ENCODE measurements at places on chromosomes 2 and 18. TPM values are rescaled to one million over a fixed set of nuclear protein-coding genes. Genes with fewer than 3 reads are reported as not detected.

The CCDC148 gene
- total RNA-seq, result 0.14 TPM

The STPG4 gene
- not detected for total RNA-seq

The SP140L gene
- total RNA-seq, result 59.9 TPM

The PHOSPHO2 gene
- 3.4 TPM for total RNA-seq

The SERPINB12 gene
- total RNA-seq, result not detected

The SERPINB4 gene
- total RNA-seq, result not detected

The TXNDC2 gene
- total RNA-seq, result not detected

The SERPINB10 gene
- 1.5 TPM for total RNA-seq

The TMEM169 gene
- 1.6 TPM for total RNA-seq

The MTCL1 gene
- 0.38 TPM for total RNA-seq

The PHLPP1 gene
- total RNA-seq, result 7.9 TPM

The VWA3B gene
- total RNA-seq, result 0.21 TPM

The AMER3 gene
- total RNA-seq, result not detected

The BCL11A gene
- total RNA-seq, result 1.2 TPM

The TMEM17 gene
- 0.32 TPM for total RNA-seq

The TLX2 gene
- total RNA-seq, result 1.4 TPM

The FAHD2B gene
- 36.1 TPM for total RNA-seq

The SEH1L gene
- total RNA-seq, result 77.8 TPM

The PUM2 gene
- total RNA-seq, result 113 TPM

The MEP1B gene
- not detected for total RNA-seq

The KLHL30 gene
- total RNA-seq, result not detected

The ANTXR1 gene
- total RNA-seq, result not detected

The COLEC12 gene
- total RNA-seq, result not detected

All from activated T-cell treated with anti-CD3 and anti-CD28 coated beads, Interleukin-2, amount 50 U/mL, for 72 hours (primary cell).